ENCODE measurements at places on chromosomes 3 and 15.

GRCh38 chr3:156258301-156258700 lies 137.9 kb downstream of the KCNAB1 start:
- DNase-seq: no peak

GRCh38 chr15:59399465-59400102 lies 26.9 kb upstream of the MYO1E start:
- DNase-seq: no peak

DNA sequence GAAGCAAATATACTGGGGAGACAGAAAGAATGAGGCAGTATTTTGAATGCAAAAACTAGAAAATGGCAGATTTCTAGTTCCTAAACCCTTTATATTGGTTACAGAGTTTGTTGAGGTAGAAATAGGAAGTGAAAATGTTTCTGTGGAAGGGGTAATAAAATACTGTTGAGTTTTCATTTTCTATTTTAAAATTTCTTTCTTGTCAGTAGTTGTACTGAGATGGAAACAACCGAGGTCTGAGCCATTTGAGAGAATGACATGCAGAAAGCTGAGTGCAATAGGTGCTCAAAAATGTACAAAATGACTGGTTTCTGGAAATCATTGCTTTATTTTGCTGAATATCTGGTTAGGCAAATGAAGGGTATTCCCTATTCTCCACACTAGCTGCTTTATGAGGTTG lies 361.4 kb downstream of the CHL1 start:
- no peak for DNase-seq

- DNase-seq: no peak
Measured at GRCh38 chr3:72288955-72289691, 504.2 kb upstream of the PROK2 start.

DNA sequence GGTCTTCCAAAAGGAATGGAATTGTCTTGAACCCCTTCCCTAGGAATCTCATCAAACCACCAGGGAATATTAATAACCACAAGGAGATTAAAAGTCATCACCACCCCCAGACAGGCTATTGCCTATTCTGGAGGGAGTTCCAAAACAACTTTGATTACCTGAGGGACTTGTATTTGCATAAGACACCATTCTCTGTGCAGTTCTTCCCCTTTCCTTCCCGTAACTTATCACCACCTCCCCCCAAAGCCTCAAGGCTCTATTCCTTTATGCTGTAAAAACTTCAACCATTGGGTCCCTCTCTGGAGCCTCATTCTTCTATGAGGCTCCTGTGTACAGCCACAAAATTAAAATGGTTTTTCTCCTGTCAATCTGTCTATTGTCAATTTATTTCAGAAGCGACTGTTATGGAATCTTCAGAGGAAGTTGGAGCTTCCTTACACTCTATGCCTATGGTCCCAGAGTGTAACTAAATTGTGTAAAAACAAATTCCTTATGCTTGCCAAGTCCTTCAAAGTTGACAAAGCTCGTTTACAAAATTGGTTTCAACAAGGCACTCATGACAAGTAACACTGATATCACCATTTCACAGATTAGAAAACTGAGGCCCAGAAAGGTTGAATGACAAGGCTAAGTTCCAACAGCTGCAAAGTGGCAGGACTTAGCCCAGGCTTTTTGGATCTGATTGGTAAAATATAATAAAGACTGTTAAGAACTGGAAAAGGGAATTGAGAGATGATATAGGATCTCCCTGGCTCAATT lies 68.3 kb upstream of the HERC1 start:
- DNase-seq: no peak

GRCh38 chr15:77027697-77028450 lies 32.9 kb downstream of the PSTPIP1 start:
- no peak for DNase-seq

- no peak for DNase-seq
Measured at GRCh38 chr3:72776-73175, 123.8 kb upstream of the CHL1 start.

DNA sequence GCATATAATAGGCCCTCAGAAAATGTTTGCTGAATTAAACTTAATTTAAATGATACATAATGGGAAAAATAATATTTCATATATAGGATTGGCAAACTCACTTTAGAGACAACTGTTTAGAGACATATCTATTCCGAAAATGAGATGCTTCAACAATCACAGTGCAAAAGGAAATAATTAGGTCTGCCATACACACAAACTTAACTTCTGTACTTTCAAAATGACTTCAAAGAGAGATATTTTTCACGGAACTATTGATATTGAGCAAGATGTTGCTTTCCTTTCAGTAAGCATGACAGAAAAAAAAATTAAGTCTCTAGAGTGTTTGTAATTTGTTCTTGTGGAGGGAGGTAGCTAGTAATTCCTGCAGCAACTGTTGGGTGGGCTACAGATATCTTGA lies 769.5 kb downstream of the TUSC7 start:
- no peak for DNase-seq

DNA sequence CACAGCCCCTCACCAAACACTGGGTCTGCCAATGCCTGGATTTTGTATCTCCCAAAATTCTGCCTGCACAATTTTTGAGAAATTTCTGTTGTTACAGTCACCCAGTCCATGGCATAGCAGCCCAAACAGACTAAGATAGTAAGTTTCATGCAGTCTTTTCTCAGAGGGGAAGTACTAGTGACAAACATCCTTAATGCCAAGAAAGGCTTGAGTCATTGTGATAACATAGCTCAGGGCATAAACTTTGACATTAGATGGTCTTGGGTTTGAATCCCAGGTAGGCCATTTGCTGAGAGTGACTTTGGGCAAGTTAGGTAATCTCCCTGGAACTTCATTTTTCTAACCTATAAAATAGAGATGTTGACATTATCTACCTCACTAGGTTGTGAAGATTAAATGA lies 36.1 kb upstream of the PFN2 start:
- DNase-seq: no peak

DNA sequence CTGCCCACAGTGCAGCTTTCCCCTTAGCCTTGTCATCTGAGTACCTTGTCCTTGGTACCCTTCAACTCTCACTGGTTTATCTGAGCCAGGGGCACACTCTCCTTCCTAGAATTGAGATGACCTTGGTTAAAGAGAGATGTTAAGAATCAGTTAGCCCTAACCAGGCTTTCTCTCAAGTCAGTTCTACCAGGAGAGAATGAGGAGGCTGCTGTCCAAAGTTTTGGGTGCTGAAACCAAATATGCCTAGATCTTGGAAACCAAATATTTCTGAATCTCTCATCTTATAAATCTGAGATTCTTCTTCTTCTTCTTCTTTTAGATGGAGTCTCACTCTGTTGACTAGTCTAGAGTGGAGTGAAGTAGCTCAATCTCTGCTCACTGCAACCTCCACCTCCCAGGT lies 12.0 kb upstream of the CTXND1 start:
- DNase-seq: no peak

- no peak for DNase-seq
Measured at GRCh38 chr15:25171856-25172687, 217.3 kb downstream of the SNRPN start.

GRCh38 chr3:14222900-14223594 lies 44.4 kb downstream of the LSM3 start:
- no peak for DNase-seq

GRCh38 chr3:153032891-153033290 lies 129.1 kb upstream of the RAP2B start:
- no peak for DNase-seq

GRCh38 chr15:62846805-62847495 lies 195.6 kb upstream of the TPM1 start:
- DNase-seq: no peak

GRCh38 chr3:55775366-55776154 lies 288.5 kb upstream of the WNT5A start:
- no peak for DNase-seq

GRCh38 chr3:15535732-15536131 lies 14.2 kb upstream of the COLQ start:
- DNase-seq: no peak

DNA sequence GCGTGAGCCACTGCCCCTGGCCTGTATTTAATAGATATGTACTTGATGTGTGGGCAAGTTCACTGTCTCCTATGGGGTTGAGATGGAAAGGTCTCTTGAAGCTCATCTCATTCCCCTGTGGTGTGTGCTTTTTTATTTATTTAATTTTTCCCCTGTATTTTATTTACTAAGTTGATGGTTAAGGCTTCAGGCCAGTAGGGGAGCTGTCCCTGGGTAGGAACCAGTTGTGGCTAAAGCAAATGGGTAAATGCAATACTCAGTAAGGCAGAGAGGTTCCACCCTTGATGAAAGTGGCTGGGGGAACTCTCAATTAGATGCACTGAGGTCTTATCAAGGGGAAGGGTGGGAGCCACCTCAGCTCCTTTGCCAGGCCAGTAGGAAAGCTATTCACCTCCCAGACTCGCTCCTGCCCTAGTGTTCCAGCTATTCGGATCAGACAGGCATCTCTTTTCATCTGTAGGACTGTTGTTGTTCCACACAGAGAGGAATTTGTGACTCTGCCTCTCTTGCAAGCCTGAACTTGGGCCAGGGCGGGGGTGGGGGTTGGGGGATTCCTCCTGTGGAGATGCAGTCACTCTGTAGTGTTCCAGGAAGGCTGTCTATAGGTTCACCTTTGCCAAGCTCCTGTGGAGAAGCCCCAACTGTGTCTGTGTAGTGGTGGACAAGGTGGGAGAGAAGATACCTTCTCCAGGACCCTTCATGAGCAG lies 26.1 kb downstream of the PCCB start:
- no peak for DNase-seq

DNA sequence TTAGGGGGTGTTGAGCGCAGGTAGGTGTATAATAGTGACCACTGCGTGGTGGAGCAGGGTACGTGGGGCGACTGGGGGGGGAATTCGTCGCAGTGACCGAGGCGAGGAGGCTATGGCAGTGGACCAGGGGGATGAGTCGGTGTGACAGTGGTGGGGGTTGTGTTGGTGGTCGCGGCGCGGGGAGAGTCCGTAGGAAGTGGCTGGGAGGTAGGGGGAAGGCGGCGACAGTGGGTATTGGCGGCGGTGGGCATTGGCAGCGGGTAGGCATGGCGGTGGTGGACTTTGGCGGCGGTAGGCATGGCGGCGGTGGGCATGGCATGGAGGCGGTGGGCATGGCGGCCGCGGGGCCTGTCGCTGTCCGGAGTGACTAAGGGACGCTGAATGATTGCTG lies 739 bp downstream of the SNRPN start:
- DNase-seq: no peak

- no peak for DNase-seq
Measured at GRCh38 chr3:129046037-129046731, 14.4 kb upstream of the GP9 start.

DNA sequence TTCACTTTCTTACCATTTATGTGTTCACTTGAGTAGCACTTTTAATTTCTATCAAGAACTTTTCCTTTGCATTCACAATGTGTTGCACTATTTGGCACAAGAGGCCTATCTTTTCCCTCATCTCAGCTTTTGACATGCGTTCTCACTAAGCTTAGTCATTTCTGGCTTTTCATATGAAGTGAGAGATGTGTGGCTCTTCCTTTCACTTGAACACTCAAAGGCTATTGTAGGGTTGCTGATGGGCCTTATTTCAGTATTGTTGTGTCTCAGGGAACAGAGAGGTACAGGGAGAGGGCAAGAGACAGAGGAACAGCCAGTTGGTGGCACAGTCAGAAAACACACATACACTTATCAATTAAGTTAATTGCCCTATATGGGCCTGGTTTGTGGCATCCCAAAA lies 127.4 kb upstream of the MLF1 start:
- DNase-seq: no peak

- DNase-seq: no peak
Measured at GRCh38 chr3:61425356-61425755, 136.0 kb upstream of the PTPRG start.

DNA sequence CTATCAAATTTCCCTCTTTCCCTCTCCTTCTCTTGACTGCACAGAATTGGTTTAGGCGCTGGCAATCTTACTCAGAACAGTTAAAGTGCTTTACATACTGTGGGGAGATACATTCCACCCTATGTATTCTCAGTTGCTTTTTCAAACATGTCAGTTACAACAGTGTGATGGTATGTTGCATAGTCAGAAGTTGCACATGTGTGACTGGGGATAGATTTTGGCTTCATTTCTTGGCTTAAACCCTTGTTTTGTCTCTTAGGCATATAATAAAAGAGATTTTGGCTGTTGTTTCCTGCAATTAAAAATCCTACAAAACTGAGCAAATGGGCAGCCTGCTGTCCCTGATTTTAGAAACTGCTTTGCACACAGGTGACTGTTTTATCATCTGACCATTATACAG lies 86.7 kb downstream of the PIK3R4 start:
- no peak for DNase-seq
